ENCODE measurements at places on chromosomes 16 and 17.

- DNase-seq: no peak
These were observed 6.2 kb downstream of the MPP2 start for GRCh38 chr17:43900858-43901754.

DNA sequence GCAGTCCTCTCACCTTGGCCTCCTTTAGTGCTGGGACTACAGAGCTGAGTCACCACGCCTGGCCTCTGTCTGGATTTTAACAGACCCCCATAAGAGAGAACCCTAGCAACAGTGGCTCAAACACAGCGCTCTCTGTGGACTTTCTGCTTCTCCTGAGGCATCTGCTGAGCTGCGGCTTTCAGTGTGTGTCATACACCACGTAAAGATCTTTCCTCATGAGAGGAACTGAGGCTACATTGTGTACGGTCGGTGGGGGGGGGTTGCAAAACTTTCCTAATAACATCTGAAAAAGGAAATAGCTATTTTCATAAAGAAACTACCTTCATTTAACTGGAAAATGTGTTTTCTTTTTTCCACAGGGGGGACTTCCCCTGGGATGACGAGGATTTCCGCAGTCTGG lies 32.9 kb downstream of the DEF8 start:
- DNase-seq: no peak

GRCh38 chr16:58588406-58588805 lies 41.2 kb downstream of the CNOT1 start:
- DNase-seq: no peak

GRCh38 chr17:77210331-77210730 lies 69.6 kb downstream of the SEC14L1 start:
- DNase-seq: no peak

DNA sequence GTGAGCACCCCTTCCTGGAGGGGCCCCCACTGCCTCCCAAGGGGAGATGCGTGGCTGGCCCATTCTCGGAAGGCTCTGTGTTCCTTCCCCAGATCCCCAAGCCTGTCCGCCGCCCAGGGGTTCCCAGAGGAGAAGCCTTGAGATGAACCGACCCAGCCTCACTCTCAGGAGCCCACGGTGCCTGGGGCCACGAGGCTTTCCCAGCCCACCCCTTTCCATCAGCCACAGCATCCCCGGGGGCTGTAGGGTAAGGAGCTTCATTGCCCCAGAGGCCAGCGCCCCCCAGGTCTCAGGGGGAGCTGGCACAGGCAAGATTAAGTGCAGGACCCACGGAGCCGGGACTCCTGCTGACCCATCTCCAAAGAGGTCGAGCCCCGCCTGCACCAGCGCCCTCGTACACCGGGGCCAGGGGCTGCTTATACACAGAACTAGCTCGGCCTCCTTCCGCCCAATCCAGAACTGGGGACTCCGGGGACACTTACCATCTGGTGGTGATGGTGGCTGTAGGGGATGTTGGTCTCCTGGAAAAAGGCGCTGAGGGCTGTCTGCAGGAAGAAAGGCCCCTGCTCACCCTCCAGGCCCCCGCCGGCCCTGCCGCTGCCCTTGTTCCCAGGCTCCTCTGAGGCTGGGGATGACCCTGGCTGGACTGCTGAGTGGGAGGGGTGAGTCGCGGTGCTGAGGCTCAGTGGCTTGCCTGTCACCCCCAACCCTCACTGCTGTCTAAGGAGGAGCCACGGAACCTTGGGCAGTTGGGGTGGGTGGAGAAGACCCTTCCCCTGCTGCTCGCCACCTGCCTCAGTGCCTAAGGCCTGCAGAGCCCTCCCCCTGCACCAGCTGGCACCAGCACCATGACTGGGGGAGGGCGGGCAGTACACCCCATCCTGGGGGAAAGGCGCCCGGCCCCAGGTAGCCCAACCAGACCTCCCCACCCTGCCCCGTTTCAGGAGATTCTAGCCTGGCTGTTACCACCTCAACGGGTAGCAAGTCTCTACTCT lies 4.4 kb downstream of the UBALD1 start:
- DNase-seq: no peak

GRCh38 chr17:35890774-35891155 lies 10.6 kb upstream of the CCL5 start:
- DNase-seq: no peak

- DNase-seq: no peak
These were observed 85.3 kb upstream of the LGALS9 start for GRCh38 chr17:27545562-27546229.

DNA sequence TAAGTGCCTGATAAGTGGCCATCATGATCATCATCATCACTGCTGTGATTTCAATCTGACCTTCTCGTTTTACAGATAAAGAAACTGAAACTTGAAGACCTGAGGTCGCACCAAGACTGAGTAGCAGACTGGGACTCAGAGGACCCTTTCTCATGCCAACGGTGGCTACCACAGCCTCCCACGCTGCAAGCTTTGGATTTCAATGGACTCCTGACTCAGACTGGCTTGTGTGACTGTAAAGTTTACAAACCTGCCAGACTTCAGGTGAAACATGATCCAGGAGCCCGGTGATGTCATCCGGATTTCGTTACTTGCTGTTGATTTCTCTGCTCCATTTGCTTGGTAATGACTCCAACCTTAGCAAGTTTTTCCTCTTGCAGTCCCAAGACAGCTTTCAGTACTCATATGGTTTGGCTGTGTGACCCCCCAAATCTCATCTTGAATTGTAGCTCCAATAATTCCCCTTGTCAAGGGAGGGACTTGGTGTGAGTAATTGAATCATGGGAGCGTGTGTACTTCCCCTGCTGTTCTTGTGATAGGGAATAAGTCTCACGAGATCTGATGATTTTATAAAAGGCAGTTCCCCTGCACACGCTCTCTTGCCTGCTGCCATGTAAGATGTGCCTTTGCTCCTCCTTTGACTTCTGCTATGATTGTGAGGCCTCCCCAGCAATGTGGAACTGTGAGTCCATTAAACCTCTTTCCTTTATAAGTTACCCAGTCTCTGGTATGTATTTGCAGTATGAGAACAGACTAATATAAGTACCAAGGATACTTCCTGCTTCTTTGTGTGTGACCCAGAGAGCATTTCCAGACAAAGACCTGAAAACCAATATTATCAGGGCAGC lies 26.7 kb upstream of the IRX6 start:
- DNase-seq: no peak
